ENCODE measurements at places on chromosomes 1 and 21. TPM values are rescaled to one million over a fixed set of nuclear protein-coding genes. Genes with fewer than 3 reads are reported as not detected.

The ADORA3 gene
- not detected for total RNA-seq

The DNALI1 gene
- 13.9 TPM for total RNA-seq

The RHOU gene
- 0.58 TPM for total RNA-seq

The UBE2Q1 gene
- total RNA-seq, result 37.5 TPM

The EFNA4 gene
- 8.7 TPM for total RNA-seq

The SERPINC1 gene
- not detected for total RNA-seq

The TARS2 gene
- total RNA-seq, result 18.9 TPM

The MCOLN2 gene
- total RNA-seq, result 0.06 TPM

The SLC26A9 gene
- not detected for total RNA-seq

The ANGPTL1 gene
- total RNA-seq, result 3.7 TPM

The LIPI gene
- not detected for total RNA-seq

The GPA33 gene
- total RNA-seq, result not detected

The TFAP2E gene
- 0.06 TPM for total RNA-seq

The IL20 gene
- not detected for total RNA-seq

The C4BPA gene
- not detected for total RNA-seq

The KIF2C gene
- total RNA-seq, result 95.3 TPM

The ACOT11 gene
- total RNA-seq, result 9.9 TPM

The FCRL5 gene
- total RNA-seq, result not detected

The ST6GALNAC5 gene
- 7.3 TPM for total RNA-seq
